ENCODE measurements at places on chromosomes 1 and 21. TPM values are rescaled to one million over a fixed set of nuclear protein-coding genes. Genes with fewer than 3 reads are reported as not detected.

FGR gene
- total RNA-seq: 17.0 TPM

PROX1 gene
- total RNA-seq: 4.3 TPM

- DNase-seq: no peak
These were observed 2.4 kb downstream of the MAB21L3 start for GRCh38 chr1:116113615-116114014.

MAEL gene
- total RNA-seq: not detected

- no peak for DNase-seq
These were observed 3.3 kb downstream of the GPR153 start for GRCh38 chr1:6257541-6258069.

DNA sequence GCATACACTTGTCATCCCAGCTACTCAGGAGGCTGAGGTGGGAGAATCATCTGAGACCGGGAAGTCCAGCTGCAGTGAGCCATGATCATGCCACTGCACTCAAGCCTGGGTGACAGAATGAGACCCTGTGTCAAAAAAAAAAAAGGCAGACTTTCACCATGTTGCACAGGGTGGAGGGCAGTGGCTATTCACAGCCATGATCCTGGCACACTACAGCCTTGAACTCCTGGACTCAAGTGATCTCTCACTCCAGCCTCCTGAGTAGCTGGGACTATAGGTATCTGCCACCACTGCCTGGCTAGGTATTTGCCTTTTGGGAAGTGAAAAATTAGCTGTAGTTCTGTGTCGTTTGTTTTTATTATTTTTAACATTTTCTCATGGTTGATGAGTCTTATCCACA lies 19.1 kb downstream of the SPATA45 start:
- no peak for DNase-seq

OLIG2 gene
- not detected for total RNA-seq

GRCh38 chr21:31905503-31906451 lies 33.0 kb downstream of the HUNK start:
- no peak for DNase-seq

DNA sequence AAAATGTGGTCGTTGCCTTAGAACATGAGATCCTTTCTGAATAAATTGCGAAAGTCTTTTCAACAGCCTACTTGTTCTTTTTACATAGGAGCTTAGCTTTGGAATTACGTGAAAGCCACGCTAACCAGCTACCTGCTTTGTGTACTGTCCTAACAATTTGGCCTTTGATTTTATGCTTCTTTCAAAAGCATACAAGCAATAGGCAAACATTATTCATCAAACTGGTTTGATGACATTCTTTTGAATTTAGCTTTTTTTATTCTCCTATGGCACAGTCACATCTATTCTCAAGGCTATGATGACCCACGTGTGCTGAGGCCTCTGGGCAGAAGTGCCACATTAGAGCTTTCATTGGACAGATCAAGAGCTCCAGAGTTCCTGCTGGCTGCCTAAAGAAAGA lies 178.0 kb upstream of the DPT start:
- no peak for DNase-seq

- DNase-seq: no peak
These were observed 111.9 kb upstream of the SLC44A3 start for GRCh38 chr1:94708299-94708685.

All from thoracic aorta (tissue), 2 donors.